ENCODE measurements at places on chromosomes 6 and 20. TPM values are rescaled to one million over a fixed set of nuclear protein-coding genes. Genes with fewer than 3 reads are reported as not detected.

VSTM2L gene
- total RNA-seq, result 2.9 TPM

ZNF391 gene
- 8.6 TPM for total RNA-seq

DNA sequence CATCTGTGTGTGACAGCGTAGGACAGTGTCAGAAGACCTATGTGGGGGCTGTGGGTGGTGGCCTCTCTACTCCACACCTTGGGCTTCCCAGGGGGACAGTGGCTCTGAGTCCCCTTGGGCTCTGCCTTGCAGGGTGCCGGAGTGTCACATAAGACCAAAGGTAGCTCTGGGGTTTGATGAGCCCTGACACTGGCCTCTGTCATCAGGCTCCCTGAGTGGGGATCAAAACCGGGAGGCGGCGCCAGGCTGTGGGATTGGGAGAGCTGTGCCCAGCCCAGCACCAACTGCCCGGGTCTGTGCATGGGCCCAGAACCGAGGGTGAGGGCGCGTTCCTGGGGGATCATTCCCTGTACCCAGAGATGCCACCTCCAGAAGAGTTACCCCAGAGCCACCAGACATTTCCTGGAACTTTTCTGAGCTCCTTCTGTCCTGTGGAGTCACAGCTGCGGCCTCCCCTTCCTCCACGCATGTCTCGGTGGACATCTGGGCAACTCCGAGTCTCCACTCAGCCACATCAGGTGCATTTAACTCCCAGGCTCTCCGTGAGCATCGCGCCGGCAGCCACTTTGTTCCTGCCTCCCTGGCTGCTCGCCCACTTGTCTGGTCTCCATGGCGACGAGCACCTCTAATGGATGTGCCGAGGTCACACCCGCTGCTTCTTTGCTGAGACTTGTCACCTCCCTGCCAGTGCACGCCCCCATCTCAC, 94.7 kb downstream of the TMEM242 start:
- no peaks in the 10 kb centered on the region for H3K36me3 ChIP-seq
- H3K4me1 ChIP-seq, result no peaks in the 10 kb centered on the region
- DNase-seq, result peak; percentile 57
- H3K27ac ChIP-seq, result peak overlapping the region; percentile 67
- H3K4me3 ChIP-seq, result no peak overlapping the region

- no peaks in the 10 kb centered on the region for H3K4me1 ChIP-seq
- no peaks in the 10 kb centered on the region for H3K36me3 ChIP-seq
- no peaks in the 10 kb centered on the region for H3K27me3 ChIP-seq
- H3K4me3 ChIP-seq, result no peak overlapping the region
- DNase-seq, result no peak
Measured at GRCh38 chr20:51400051-51400926, 142.2 kb downstream of the NFATC2 start.

GRCh38 chr6:5763871-5764270, 242.9 kb downstream of the NRN1 start:
- no peaks in the 10 kb centered on the region for H3K27me3 ChIP-seq
- DNase-seq, result peak; percentile 35
- no peaks in the 10 kb centered on the region for H3K4me1 ChIP-seq
- no peak overlapping the region for H3K4me3 ChIP-seq
- no peak overlapping the region for H3K27ac ChIP-seq
- H3K36me3 ChIP-seq, result no peaks in the 10 kb centered on the region

DNA sequence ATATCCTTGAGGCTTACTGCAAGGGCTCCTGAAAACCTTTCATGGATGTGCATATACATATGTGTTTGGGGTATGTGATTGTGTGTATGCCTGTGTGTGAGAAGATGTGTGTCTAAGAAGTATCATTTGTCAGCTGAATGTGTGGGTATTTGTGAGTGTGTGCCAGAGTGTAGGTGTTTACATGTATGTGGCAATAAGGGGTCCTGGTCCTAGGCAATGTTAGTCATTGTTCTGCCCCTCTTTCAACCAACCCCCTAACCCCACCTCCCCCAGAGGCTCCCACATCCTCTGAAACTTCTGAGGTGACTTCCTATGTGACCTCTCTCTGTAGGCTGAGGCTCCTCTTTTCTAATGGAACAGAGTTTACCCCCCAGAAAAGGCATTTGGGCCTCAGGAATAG, 186.4 kb downstream of the LRFN2 start:
- DNase-seq, result no peak
- no peak overlapping the region for H3K27ac ChIP-seq
- no peak overlapping the region for H3K4me3 ChIP-seq

DNA sequence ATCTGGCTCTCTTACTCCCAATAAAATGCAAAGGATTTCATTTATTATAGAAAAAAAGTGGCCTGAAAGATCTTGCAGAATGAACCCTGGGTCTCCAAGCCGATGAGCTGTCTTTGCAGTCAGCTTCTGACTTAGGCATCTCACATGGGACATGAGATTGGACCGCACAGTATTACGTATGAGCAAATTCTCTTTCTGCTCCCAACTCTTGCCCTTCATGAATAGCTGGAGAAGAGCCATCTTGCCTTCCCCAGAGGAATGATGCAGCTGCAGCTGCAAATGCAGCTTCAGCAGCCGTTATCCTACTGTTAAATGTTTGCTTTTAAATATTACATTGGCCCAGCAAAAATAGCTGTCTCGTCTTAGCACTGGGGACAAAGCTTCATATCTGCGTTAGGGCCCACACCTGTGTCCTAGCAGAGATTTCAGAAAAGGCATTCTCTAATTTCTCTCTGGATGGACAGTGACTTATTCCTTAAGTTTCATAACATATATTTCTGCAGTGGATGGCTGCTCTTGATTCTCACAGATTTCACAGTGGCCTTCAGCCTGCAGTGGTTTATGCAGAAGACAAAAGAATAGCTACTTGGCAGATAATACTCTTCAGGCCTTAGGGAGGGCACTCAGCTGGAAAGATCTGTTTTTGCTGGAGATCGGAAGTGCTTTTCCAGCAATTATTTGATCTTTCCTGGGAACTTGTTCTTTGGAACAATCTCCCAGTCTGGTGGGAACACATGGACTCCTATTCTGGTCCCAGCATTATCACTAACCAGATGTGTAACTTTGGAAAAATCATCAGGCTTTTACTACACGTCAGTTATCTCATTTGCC, 129.2 kb downstream of the FYN start:
- peak; percentile 9 for DNase-seq
- H3K4me1 ChIP-seq, result no peaks in the 10 kb centered on the region
- peak overlapping the region; percentile 29 for H3K27ac ChIP-seq

IL17A gene
- total RNA-seq, result not detected

RAB44 gene
- total RNA-seq, result not detected
